ENCODE measurements at places on chromosomes 16 and 17.

GRCh38 chr16:66342294-66342900 is 24.1 kb upstream of the CDH5 start:
- peak; percentile 82 for DNase-seq

DNA sequence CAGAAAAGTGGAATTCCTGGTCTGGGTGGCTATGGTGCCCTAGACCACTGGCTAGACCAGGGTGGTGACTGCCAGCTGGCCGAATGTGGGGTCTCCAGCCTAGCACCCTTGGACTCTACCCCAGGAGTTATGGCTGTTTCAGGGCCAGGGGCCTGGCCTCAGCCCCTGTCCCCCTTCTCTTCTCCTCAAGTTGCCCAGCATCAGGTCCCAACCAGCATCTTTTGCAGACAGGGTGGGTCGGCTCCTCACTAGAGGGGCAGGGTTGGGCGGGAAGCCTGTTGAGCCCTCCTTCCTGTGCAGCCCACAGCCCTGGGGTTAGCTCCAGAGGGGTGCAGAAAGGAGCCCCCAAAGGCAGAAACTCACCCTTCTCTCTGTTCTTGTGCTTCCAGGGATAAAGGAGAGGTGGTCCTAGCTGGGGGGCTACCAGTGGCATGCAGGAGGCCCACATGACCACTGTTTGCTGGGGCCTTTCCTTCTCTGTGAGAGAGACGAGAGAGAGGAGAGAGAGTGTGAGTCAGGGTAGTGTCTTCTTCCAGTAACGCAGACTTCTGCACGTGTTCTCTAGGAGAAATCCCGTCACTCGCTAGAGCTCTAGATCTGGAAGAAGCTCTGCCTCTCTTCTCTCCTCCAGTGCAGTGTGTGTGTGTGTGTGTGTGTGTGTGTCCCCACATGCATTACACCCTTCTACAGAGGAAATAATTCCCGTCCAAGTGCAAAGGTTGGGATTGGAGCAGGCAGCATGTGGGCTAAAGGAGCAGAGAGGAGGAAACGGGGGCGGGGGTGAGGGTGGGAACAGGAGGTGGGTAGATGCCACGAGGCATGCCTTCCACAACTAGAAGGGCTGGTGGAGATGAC is 209.4 kb downstream of the SEC14L1 start:
- DNase-seq = peak; percentile 3

DNA sequence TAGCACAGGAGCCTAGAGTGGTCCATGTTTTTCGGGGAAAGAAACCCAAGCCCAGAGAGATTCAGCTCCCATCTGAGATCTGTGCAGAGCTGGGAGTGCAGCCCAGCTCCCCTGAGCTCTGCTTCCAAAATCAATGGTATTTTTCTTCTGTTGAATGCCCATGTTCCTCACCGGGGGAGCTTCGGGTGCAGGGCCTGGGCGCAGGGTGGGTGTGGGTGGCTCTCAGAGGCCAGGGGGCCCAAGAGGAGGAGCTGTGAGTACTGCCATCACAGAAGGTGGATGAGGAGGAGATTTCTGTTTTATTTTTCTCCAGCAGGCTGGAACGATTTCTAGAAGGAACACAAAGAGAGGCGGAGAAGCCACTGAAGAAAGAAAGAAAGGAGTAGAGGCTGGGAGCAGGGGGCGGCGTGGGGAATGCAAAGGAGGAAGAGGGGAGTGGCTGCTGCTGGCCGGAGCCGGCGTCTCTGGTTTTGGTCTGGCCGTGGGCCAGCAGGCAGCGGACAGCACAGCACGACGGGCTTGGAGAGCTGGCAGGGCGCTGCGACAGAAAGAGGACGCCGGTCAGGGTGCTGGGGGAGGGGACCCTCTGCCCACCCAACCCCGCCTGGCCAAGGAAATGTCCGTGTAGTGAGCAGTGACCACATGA is 76.2 kb upstream of the KSR1 start:
- no peak for DNase-seq

- no peak for DNase-seq
Measured at GRCh38 chr16:84079664-84080063, 37.1 kb upstream of the SLC38A8 start.

- peak; percentile 89 for DNase-seq
Measured at GRCh38 chr17:48678141-48678971, 44.0 kb downstream of the PRAC1 start.

DNA sequence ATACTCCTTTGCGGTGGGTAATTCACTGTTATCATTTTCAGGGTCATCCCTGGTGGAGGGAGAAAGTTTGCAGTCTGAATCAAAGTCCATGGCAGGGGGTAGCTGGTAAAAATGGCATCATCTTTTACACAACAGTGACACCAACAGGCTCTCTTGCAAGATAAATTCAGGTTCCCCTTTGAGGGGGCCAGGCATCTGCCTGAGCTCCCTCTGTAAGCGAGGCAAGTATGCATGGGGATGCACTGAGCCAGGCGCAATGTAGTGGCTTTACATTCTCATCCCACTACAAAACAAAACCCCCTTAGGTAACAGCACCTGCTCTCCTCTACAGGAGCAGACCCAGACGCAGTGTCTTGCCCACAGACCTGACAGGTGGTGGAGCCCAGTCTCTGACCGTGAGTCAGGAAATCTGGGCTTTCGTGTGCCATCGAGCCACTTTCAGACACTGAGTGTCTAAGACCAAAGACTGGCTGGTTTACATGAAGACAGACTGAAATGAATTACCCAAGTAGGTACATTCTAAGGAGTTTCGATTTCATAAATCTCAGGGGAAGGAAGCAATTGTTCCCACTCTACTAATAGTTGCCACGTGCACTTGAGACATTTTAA is 17.7 kb downstream of the LITAFD start:
- no peak for DNase-seq
